ENCODE measurements at places on chromosomes 1 and 21.

GRCh38 chr1:206798384-206798996, 26.2 kb upstream of the IL10 start:
- DNase-seq: no peak

DNA sequence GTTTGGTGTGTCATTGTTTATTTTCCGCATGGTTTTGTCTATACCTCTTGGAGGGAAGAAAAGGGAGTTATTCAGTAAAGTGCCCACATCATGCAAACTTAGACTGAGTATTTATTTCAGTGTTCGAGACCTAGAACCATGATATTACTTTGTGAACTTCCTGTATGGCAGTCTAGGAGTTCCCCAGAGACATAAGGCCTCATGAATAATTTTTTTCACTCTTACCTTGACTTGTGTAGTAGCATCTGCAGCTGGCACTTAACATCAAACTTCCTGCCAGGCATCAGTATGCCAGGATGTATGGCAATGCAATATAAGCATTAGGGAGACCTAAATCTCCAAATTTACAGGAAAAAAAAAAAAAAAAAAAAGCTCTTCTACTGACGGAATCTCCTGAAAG, 287.7 kb downstream of the NEGR1 start:
- no peak for DNase-seq

GRCh38 chr1:33350611-33351280, 29.8 kb upstream of the A3GALT2 start:
- no peak for DNase-seq

DNA sequence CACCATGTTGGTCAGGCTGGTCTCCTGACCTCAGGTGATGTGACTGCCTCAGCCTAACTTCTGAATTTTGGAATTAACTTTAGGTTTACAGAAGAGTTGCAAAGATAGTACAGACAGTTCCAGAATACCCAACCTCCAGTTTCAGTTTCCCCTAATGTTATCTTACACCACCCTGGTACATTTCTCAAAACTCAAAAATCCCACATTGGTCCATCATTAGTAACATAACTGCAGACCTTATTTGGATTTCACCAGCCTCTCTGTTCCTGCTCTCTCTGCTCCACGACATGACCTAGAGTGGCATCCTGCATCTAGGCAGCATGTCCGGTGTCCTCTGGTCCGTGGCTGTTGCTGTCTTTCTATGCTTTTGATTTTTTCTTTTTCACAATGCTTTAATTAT, 5.0 kb upstream of the ZC3H12A start:
- DNase-seq: no peak

- peak; percentile 49 for DNase-seq
Observed at GRCh38 chr1:161486806-161487741, 18.2 kb upstream of the FCGR2A start.

DNA sequence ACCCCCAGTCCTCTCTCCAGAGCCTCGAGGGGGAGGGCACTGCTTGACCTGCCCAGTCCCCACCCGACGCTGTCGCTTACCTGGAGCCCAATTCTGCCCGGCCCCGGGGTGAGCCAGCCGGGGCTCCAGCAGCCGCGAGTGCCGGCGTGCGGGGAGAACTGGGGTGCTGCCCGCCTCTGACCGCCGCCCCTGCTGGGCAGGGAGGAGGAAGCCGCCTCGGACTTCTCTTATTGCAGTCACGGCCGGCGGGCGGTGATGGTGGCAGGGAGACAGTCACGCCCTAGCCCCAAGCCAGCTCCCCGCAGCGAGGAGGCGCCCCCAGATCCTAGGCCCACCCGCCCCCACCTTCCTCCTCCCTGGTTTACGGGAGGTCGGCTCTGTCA, at the start of gene FGR:
Gene FGR, minus strand, starts transcription at position 201 of the 383 bp plus-strand sequence. CDS start 11,269 bp downstream, outside the sequence.
- DNase-seq: no peak

DNA sequence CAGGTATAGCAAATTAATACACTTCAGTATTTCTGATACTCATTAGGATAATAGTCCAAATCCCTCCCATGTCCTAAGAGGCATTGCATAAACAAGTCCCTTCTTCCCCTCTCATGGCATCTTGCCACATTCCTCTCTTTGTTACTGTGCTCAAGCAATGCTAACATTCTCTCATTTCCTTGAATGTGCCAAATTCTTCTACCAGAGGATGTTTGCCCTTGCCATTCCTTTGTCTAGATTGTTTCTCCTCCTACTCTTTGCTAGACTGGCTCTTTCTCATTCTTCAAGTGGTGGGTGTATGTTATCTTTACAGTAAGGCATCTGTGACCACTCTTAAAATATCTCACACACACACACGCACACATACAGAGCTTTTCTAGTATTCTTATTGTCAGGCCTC, 621.0 kb upstream of the CXADR start:
- DNase-seq: peak; percentile 59

DNA sequence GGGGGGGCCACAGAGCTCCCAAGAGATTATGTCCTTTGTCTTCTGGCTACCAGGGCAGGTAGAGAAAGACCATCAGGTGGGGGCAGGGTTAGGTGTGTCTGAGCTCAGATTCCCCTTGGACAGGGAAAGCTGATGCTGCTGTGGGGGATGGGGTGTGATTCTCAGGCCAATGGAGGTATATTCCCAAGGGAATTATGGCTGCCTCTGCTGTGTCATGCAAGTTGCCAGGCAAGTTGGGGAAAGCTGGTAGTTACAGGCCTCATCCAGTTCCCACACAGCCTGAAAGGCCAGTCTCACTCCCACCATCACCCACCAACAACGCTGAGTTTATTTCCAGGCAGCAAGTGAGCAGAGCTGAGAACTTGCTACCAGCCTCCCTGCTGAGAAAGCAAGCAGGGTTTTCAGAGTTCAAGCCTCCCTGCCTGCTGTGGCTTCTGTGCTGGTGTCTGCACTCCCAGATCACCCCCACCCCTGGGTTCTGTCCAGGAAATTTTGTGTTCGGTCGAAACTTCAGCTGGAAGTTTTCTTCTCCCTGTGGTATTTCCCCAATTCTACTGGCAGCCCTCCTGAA, 21.3 kb downstream of the IFI16 start:
- DNase-seq: no peak

DNA sequence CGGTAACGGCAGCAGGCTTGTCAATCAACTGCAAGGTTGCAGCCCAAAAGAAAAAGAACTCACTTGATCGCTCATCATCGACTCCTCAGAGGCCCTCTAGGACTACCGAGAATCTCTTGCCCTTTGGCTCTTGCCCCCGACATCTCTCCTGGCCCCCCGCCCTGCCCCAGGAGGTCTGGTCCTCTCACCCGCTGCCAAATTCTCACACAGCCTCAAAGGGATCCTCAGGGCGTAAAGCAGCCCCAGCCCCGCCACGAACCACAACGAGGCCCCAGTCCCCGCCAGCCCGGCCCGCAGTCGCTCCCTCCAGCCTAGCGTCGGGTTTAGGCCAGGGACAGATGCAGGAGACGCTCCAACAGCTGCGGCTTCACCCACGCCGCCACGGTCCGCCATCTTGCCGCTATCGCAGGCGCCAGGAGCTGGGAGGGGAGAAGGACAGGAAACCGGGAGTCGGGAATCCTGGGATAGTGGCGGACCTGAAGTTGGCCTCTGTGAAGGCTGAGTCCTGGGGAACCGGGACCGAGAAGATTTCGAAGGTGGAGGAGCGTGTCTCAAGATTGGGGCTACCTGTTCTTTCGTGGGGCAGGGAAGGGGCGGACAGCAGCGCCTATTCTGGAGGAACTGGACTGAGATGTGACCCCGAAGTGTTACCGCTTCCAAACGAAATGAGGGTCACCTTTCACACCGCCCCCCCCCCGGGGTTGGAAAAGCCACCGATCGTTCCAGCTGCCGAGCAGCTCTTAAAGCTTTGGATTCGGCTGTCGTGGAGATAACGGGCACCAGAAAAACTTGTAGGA, at the start of gene ST7L:
Gene ST7L, minus strand, starts transcription at position 421 of the 797 bp plus-strand sequence. Its CDS starts 28 bp downstream, at position 393.
- peak; percentile 56 for DNase-seq

GRCh38 chr1:20792196-20792595, 5.1 kb upstream of the HP1BP3 start:
- no peak for DNase-seq

GRCh38 chr1:25628741-25629421, 12.3 kb downstream of the MAN1C1 start:
- no peak for DNase-seq

DNA sequence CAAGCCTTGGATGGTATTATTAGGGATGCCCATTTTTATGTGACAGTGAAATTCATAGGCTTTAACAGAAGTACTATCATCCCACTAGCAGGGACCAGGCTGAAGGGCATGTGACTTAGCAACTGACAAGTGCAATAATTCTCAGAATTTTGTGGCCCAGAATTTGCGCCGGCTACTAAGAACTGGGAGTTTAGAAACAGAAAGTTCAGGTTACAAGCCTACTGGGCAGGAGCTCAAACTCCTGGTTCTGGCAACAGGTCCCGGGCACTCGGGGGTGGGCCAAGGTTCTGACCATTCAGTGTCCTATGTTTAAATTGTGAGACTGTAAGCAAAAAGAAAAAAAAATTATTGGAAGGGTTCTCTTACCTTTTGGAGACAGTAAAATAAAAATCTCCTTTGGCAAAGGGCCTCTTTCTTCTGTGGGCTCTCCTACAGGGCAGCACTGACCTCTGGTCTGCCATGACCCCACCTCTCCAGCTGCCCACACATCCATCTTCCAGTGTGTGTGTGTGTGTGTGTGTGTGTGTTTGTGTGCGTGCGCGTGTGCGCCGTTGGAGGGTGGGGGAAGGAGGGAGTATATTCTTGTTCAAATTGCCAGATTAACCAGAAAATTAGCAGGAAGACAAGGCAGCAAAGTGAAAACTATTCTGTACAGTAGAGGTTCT, 26.1 kb downstream of the IRF2BP2 start:
- no peak for DNase-seq

DNA sequence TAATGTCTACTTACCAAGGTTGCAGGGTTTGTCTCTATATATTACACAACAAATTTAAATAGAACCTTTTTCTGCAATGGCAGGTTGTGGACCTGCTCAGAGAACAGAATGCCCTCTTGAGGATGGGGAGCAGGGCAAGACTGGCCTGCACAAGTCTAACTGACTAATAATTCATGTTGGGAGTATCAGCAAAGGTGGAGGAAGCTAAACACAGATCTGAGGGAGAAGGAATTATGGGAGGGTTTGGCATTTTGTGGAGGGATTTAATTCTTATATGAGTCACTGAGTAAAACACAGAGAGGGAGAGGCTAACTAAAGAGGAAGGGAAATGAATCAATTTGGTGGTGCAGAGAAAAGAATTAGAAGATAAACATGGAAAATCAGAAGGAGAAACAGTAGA, 40.0 kb downstream of the CLDN17 start:
- DNase-seq: no peak

GRCh38 chr1:183576537-183576936, 13.7 kb downstream of the NCF2 start:
- DNase-seq: no peak

DNA sequence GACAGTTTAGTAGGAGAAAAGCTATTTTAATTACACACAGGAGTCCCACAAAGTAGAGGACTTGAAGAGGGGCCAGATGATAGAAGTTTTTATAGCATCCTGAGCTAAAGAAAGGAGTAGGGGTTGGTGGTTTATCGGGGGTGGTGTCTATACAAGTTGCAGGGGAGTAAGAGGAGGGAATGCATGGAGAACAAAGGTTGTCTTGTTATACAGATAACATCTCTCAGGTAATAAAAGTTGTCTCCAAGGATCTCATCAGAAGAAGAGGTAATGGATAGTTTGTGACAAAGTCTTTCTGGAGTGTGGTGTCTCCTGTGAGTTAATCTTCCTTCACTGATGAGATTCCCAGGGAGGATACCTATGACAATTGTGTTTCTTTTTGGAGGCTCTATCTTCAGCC, 23.4 kb upstream of the NUF2 start:
- DNase-seq: no peak

DNA sequence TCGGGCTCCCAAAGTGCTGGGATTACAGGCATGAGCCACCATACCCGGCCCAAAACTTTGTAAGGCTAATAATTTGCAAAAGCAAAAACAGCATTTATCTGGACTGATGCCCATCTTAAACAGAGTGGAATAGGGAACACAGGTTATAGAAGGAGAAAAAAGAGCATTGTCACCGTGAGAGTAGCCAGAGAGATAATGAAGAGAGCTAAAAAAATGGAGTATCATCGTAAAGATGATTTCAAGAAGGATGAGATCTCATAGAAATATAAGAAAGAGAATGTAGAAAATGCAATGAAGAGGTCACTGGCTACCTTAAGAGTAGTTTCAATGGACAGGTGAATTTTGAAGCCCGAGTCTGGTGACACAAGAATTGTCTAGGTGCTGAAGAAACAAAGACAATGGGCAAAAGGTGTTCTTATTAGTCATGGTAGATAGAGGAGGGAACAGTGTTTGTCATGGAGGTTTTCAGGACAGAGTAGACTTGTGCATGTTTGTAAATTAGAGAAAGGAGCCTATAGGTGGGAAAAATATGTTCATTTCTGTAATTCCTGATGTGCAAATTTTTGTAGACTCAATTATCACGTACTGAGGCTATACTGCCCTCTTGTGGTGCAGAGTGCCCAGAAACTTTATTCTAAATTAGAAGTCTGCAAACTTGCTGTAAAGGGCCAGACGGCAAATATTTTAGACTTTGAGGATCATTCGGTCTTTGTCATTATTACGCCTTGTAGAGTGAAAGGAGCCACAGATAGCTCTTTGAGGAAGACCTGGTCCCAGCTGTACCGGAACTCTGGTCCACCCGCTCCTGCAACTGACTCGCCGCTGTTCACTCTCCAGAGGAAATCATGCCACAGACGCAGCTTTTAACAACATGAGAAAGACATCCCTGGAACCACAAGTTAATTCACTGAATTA, 8.1 kb upstream of the TMEM183A start:
- DNase-seq: peak; percentile 17

GRCh38 chr1:1121611-1122077, 5.8 kb upstream of the C1orf159 start:
- no peak for DNase-seq

- no peak for DNase-seq
Observed at GRCh38 chr21:34992736-34993398, 56.2 kb downstream of the RUNX1 start.

- DNase-seq: no peak
Observed at GRCh38 chr1:181508486-181509165, 25.3 kb downstream of the CACNA1E start.

GRCh38 chr1:15386164-15386749, 23.4 kb upstream of the EFHD2 start:
- DNase-seq: no peak

- peak; percentile 42 for DNase-seq
Observed at GRCh38 chr1:227234998-227235405, 83.3 kb downstream of the CDC42BPA start.

DNA sequence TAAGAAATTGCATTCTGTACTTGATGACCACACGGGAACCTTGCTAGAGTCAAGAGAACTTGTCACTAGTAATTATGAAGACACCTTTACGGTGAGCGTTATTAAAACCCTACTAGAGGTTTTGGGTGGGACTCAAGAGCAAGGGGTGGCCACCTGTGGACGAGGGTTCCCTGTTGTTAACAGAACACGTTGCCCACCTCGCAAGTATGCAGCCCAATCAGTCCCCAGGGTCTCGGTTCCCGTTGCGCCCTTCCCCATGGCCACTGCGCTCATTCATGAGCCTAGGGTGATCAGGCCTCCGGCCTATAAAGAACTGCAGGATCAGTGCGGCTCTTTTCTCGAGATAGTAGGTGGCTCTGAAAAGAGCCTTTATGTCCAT, 30.2 kb upstream of the RNF187 start:
- no peak for DNase-seq

- no peak for DNase-seq
Observed at GRCh38 chr21:34524646-34525601, 12.9 kb upstream of the KCNE1 start.

- no peak for DNase-seq
Observed at GRCh38 chr1:228770779-228771223, 35.5 kb downstream of the RHOU start.

- DNase-seq: no peak
Observed at GRCh38 chr1:229769006-229769405, 143.0 kb downstream of the URB2 start.

- DNase-seq: peak; percentile 26
Observed at GRCh38 chr1:91997607-91998195, 32.1 kb upstream of the EPHX4 start.

Measured in HS-27A (cell line).